SJSA1 (cell line): ENCODE measurements at places on chromosomes 13 and 19. TPM values are rescaled to one million over a fixed set of nuclear protein-coding genes. Genes with fewer than 3 reads are reported as not detected.

DNA sequence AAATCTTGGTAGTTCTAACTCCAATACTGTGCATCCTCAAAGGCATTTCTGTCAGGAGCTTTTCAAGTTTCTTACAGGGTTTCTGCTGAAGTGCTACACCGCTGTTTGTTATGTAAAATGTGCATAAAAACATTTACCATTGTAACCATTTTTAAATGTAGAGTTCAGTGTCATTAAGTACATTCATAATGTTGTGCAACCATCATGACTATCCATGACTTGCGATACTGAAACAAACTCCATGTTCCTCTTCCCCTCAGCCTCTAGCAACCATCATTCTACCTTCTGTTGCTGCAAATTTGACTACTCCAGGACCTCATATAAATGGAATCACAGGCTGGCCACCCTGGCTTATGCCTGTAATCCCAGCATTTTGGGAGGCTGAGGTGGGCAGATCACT is 14.4 kb upstream of the SLC25A42 start:
- DNase-seq: no peak

DNAJC15 gene
- total RNA-seq: 20.7 and 25.2 TPM in 2 replicates

DNA sequence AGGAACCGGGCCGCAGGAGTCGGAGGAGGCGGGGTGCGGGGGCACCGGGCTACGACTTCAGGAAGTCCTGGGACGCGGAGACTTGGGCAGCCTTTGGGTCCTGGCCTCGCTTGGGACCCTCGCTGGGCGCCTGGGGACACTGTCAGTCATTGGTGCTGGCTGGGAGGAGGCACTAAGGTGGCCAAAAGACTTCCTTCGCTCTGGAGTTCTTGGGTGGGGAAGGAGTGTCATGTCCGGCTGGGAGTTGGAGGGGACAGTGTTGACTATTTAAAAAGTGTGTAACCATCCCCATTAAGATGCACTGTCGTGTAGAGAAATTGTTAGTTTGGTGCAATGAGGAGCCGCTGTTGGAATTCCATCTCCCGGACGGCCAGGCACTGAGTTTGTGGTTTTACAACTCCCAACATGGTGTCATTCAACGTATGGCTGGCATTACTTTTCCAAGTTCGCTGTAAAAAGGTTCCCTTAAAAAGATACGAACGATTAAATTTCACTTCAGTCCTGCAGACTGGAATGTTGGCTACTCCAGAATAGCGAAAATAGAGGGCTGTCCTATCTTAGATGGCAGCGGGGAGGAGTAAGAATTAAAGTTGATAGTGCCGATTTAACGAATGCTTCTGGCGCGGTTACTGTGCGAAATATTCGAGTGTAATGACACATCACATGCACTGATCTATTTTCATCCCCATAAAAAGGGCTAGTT is 776 bp downstream of the DNAJC3 start:
- no peak for DNase-seq

- no peak for DNase-seq
Observed at GRCh38 chr13:35743165-35743564, 266.7 kb upstream of the MAB21L1 start.

GRCh38 chr13:98989469-98990235 is 11.8 kb upstream of the DOCK9 start:
- no peak for DNase-seq

GRCh38 chr13:71149046-71149445 is 718.0 kb downstream of the DACH1 start:
- no peak for DNase-seq
